Prostate gland (tissue), 2 donors: ENCODE measurements at places on chromosomes 13 and 19.

- peak; percentile 47 for DNase-seq
Measured at GRCh38 chr13:50222569-50223332, 207.5 kb downstream of the KCNRG start.

DNA sequence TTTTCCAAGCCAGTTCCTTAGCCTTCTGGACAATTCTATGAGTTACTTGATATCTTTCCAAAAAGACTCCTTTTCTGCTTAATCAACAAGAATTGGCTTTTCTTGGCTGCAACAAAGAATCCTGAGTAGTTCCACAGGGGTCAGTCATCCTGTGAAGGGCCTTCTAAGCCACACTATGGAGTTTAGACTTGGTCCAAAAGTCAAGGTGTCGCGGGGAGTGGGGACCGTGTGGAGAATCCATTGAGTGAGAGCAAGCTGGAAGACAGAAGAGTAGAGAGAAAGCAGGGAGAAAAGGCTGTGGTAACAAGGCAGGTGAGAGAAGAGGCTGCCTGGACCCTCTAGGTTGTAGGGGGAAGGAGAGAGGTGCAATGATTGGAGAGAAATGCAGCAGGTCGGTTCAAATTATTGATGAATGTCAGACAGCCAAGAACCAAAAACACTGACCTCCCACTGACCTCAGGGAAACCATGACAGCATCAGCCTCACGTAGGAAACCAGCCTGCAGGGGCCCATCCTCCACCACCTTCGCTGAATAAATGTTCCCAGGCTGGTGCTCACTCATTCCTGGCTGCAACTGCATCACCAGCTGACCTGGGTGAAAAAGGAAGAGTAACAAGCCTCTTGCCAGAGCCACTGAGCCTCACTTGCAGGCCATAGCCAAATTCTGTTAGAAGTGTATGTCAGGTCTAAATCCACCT is 7.1 kb upstream of the IFT88 start:
- DNase-seq = no peak

DNA sequence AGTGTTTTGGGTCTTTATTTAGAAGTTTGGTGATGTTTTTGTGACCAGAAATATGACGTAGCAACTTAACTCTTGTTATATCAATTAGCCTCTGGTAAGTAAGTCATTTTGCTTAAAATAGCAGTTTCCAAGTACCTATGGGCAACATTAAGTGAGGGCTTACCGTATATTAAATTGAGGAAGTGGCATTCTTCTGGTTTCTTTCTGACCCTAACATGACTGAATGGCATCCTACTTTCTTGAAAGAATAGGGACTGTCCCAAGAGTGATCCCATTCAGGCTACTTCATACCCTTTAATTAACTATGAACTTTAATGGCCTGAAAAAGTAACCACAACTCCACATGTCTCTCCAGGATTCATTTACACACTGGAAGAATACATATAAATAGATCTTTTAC is 106.6 kb downstream of the MZT1 start:
- DNase-seq = no peak

DNA sequence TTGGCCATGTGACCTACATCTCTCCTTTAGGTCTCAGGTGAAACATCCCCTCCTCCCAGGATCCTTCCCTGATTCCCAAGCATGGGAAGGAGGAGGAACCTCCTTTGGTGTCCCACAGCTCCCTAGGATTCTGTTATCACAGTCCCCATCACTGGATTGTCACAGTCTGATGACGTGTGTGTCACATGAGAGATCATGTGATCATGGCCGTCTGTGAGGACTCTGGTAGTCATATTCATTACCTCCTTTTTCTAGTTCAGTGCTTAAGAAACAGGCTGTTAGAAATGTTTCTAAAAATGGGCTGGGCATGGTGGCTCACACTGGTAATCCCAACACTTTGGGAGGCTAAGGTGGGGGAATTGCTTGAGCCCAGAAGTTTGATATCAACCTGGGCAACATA is 3.0 kb downstream of the DHX34 start:
- DNase-seq = no peak

DNA sequence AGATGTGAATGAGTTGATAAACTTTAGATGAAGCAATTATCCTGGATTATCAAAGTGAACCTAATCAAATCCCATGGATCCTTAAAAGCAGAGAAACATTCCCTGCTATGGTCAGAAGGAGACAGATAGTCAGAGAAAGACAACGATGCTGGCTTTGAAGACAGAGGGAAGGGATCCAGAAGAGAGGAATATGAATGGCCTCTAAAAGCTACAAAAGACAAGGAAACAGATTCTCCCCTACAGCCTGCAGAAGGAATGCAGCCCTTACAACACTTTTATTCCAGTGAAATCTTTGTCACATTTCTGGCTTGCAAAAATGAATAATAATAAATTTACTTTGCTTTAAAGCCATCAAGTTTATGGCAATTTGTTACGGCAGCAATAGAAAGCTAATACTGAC is 1164.2 kb downstream of the PCDH17 start:
- no peak for DNase-seq

DNA sequence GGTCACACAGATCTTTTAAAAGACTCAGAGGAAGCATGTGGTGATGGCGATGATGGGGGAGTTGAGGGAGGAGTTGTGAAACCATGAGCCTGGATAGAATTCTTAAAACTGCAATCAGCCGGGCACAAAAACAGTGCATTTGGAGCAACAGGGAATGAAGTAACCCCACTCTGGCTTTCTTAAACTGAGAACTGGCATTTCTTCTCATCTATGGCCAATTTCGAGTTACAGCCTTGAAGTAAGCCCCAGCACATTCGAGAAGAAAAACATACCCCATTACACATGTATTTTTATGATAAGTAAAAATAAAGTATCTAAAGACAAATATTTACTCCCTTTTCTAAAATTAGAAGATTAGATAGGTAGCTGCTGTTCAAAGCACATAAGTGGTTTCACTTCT is 70.1 kb downstream of the DCLK1 start:
- no peak for DNase-seq

DNA sequence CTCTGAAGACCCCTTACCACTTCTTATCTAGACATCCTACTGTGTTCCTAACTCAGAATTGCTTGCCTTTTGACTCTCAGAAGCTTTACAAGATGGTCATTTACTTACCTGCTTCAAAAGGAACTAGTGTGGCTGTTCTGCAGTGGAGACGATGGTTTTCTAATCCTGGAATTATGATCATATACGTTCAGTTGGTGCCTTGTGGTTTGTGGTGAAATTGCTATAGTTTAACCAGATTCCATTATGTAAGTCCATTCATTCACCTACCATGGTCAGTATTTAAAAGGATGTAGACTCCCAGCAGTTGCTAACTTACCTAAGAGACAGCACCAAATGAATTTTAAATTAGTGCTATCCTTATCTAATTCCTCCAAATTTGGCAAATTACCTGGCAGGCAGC is 210.9 kb downstream of the SHISA2 start:
- DNase-seq = no peak

DNA sequence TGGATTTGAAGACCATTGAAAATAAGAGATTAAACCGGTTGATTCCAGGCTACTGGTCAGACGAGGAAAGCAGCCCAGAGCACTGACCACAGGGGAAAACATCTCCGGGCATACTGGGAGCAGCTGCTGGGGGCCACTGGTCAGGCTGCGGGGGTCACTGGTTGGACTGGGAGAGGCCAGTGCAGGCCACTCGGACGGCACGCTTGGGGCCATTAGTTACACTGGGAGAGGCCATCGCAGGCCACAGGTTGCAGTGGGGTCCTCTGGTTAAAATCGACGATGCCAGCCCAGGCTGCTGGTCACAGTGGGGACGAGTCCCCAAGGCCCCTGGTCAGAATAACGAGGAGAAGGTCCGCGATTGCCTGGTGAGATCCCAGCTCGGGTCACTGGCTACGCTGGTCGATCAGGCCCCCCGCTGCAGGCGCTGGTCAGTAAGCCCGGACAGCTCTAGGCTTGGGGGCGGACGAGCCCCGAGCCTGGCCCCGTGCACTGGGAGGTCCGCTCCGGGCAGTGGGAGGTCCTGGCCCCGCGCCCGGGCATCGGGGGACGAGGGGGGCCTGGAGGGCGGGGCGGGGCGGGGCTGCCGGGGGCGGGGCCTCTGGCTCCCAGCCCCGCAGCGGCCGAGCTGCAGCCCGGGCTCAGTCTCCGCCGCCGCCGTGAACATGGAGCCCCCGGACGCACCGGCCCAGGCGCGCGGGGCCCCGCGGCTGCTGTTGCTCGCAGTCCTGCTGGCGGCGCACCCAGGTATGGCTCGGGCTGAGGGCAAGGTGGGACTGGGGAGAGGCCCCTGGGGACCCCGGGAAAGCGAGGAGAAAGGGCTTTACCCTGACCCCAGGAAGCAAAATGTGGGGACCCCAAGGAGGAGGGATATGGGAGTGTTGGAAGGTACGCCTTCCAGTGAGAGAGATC is at the start of gene BCAM:
Gene BCAM, plus strand, starts transcription at position 641 of the 909 bp plus-strand sequence. Its CDS starts 22 bp downstream, at position 663.
- DNase-seq = peak; percentile 71

GRCh38 chr19:40976724-40977123 is 14.4 kb upstream of the CYP2B6 start:
- no peak for DNase-seq

DNA sequence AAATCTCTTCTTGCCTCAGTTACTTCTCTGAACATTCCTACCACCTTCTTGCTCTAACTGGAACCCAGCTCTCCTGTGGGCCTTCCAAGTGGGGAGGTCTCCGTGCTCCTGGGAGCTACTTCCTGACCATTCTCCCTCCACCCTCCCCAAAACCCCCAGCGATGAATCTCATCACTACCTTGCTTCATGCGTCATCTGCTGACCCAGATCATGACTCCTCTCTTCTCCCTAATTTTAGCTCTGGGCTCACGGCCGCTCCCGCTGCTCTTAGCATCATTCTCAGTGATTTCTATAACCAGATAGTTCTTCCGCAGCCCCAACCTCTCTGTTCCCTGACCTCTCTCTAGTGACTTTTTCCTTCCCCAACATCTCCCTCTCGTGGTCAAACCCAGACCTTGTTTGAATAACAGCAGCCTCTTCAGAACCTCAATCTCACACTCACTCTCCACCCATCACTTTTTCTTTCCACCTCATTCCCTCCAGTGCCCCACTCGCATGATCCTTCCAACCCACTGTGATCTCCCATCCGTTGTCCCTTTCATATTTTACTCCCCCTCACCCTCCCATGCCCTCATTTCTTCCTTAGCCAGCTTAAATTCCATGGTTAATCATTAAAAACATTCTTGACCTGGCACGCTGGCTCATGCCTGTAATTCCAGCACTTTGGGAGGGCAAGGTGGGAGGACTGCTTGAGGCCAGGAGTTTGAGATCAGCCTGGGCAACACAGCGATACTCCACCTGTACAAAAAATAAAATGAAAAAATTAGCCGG is 21.8 kb downstream of the MRPS12 start:
- no peak for DNase-seq

- DNase-seq = no peak
Measured at GRCh38 chr13:100387416-100387815, 201.2 kb downstream of the GGACT start.

GRCh38 chr13:84263354-84264069 is 381.2 kb upstream of the SLITRK1 start:
- no peak for DNase-seq

- no peak for DNase-seq
Measured at GRCh38 chr13:80685942-80686341, 345.0 kb upstream of the SPRY2 start.

- no peak for DNase-seq
Measured at GRCh38 chr19:3740431-3740830, 21.1 kb downstream of the APBA3 start.

DNA sequence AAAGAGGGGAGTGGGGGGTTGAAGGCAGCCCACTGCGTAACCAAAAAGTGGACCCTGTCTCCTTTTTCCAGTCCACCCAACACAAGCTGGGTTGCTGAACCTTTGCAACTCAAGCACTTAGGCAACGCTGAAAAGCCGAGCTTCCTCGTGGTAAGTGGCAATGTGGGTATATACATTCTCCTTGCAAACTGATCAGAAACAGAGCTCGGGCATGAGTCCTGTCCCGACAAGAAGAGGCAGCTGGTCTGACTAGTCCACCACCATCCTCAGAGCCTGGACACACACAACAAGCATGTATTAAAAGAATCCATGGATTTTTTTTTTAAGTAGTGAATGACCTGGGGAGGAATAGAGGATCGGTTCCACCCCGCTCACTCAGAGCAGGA is 240.6 kb upstream of the ZNF507 start:
- no peak for DNase-seq

GRCh38 chr19:20235156-20235555 is 68.1 kb downstream of the ZNF486 start:
- DNase-seq = no peak

DNA sequence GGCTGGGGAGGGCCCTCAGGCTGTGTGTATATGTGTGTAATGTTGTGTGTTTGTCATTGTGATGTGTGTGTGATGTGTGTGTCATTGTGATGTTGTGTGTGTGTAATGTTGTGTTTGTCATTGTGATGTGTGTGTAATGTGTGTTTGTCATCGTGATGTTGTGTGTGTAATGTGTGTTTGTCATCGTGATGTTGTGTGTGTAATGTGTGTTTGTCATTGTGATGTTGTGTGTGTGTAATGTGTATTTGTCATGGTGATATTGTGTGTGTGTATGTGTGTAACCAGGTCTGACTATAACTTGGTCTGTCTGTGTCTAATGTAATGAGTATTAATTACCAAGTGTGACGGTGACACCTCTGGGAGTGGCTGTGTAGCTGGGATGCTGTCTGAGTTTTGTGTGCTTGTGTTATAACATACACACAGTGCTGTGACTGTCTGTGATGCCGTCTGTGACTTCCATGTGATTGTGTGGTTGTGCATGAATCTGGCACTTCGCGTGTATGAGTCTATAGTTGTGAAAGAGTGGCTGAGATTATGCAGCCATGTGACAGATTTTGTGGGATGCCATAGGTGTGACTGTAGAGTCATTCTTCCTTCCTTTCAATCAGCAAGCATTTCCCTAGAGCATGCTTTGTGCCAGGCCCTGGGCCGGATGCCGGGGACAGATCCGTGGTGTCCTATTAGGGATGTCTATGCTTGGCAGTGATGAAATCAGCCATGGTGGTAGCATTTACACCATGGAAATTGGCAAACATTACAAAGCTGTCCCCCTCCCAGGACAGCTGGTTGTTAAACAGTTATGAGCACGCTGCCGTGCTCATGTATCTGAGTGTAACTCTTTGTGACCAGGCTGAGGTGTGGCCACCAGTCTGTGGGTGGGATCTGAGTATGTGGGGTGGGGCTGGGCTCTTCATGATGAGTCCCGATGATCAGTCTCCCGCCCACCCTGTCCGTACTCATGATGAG is 6.4 kb downstream of the TNFSF14 start:
- no peak for DNase-seq

GRCh38 chr19:51729781-51730180 is 6.0 kb upstream of the HAS1 start:
- no peak for DNase-seq

DNA sequence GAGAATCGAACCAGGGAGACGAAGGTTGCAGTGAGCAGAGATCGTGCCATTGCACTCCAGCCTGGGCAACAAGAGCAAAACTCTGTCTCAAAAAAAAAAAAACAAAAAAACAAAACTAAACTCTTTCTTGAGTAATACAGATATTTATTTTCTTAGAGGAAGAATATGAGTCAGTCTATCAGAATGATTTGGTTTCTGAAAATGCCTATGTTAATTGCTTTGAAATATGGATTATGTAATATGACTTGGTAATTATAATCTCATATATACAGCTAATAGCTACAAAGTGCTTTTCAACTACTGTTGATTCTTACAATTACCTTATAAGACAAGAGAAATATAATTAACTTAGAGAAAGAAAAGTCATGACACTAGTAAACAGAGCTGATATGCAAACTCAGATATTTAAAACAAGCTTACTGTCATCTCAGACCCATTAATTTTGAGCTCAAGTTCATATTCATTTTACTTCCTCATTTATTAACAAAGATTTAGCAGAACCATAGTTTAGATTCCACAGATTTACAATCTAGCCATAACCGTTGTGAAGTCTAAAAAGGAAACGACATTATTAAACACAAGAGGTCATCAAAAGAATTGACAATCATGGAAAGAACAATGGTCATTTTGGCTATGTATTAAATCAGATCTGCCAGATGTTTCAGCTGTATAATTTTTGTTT is 88.0 kb downstream of the TBC1D4 start:
- no peak for DNase-seq
